SW 1271 (cell line): ENCODE measurements at places on chromosomes 7 and 10.
A peak's percentile ranks its signal among the peaks of the same experiment; 100 is the strongest.

- DNase-seq = no peak
These were observed 264.9 kb upstream of the FERD3L start for GRCh38 chr7:19410106-19410505.

DNA sequence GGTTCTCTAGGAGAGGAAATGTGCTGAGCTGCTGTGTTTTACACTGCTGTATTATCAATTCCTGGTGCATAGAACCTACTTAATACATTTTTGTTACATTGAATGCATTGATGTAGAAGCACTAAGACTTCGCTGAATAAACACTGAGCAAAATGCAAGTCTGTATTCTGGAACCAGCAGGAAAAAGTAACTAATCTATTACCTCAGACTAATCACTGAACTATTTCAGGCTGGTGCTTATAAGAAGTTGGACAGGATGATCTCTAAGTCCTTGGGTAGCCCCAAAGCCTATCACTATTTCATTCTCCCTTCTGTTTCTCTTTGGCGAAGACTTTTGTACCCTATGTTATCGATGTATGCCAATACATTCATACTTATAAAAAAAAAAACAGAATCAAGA lies 87.2 kb upstream of the LRRTM3 start:
- DNase-seq = no peak

- DNase-seq = peak; percentile 32
These were observed at the start of gene GIMAP2 for GRCh38 chr7:150685219-150686029. TSS of gene GIMAP2 (plus strand) at chr7:150685706. CDS start at chr7:150687060, 1,354 bp downstream.

DNA sequence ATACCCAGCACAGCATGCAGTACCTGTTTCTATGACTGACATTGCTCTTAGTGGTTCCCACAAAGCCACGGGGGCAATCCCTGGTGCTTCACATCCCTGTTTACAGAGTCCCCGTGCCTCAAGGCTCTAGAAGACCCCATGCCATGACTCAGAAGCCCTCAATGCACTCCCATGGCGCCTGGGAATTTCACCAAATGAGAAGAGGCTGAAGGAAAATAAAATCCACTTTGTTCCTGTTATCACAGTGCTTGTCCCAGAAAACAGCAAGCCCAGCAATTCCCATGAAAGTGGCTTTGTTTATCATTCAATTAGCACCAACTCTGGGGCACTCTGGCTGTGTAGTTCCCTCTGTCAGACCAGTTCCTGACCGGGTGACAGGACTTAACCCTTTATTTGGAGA lies 268.3 kb downstream of the TNS3 start:
- no peak for DNase-seq

GRCh38 chr7:128005117-128005516 lies 26.1 kb downstream of the LRRC4 start:
- DNase-seq = no peak

DNA sequence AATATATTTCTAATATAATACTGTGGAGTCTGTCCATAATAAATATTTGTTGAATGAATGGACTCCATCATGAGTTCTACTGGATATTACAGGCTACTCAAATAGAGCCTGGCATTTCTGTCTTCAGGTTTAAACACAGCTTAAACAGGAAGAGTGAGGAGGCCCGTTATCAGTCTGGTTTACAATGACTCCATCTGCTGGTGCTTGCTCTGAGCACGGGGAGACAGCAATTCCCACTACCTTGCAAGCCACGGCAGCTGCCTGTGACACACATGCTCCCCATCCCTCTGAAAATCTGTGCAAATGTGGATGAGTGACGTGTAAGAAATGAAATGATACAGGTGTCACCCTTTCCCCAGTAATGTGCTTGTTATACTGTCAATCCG lies 293.5 kb upstream of the IMMP2L start:
- no peak for DNase-seq

- DNase-seq = no peak
These were observed 10.0 kb downstream of the CAMK2B start for GRCh38 chr7:44315301-44315903.

DNA sequence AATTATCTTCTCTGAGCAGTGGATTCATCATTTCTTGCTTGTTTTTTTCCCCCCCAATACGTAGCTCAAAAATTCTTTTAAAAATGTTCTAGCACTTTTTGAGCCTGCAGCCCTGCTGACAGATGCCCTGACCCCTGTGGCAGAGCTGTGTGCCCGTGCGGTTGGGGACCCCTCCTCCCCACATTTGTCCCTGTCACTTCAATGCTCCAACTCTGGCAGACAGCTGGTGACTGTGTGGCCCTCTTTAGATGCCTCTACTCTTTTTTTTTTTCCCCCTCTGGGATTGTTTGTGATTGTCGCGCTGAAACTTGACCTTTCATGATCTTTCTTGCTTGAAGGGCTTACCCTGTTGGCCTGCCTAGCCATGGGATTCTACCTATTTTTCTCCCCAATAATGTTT lies 214.1 kb downstream of the TMEM178B start:
- no peak for DNase-seq

GRCh38 chr7:127650847-127651555 lies 993 bp upstream of the SND1 start:
- no peak for DNase-seq

DNA sequence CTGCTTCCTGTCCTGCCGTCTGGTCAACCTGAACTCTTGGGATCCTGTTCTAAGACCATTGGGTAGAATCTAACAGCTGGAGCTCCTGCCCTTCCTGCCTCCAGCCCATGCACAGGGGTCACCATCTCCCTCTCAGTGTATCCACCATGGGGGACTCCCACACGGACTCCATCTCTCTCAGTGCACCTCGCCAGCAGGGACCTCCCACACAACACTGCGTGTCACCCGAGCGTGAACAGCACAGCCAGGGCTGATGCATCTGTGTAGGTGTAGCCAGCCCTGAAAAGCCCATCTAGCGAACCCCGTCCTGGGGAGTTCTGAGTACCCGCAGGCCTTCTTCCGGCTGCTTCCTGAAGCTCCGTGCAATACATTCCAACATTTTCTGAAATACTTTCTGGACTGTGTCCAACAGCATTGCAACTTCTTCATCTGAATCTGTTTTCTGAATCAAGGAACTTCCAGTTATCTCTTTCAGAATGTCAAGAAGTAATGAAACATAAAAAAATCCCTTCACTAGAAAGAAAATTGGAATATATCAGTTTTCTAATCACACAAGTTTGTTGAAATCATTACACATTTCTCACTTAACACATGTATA lies 52.5 kb downstream of the NCAPG2 start:
- DNase-seq = no peak

- no peak for DNase-seq
These were observed 97.4 kb downstream of the ZRANB1 start for GRCh38 chr10:125039354-125039769.

DNA sequence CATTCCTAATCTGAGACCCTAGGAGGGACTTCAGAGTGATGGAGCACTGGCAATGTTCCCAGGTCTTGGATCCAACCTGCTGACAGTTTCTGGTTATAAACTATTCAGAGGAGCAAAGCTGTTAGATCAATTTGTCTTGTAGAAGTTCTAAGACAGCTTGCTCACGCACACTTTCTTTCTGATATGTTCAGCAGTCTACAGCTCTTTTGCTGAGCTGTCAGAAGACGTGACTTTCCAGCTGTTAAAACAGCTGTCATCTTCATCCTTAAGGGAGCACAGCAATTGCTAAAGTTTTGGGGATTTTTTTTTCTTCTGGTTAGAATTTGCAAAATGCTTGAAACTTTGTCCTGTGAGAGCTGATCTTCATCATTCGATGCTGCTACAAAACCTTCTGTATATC lies 823.1 kb downstream of the SORCS1 start:
- DNase-seq = no peak

DNA sequence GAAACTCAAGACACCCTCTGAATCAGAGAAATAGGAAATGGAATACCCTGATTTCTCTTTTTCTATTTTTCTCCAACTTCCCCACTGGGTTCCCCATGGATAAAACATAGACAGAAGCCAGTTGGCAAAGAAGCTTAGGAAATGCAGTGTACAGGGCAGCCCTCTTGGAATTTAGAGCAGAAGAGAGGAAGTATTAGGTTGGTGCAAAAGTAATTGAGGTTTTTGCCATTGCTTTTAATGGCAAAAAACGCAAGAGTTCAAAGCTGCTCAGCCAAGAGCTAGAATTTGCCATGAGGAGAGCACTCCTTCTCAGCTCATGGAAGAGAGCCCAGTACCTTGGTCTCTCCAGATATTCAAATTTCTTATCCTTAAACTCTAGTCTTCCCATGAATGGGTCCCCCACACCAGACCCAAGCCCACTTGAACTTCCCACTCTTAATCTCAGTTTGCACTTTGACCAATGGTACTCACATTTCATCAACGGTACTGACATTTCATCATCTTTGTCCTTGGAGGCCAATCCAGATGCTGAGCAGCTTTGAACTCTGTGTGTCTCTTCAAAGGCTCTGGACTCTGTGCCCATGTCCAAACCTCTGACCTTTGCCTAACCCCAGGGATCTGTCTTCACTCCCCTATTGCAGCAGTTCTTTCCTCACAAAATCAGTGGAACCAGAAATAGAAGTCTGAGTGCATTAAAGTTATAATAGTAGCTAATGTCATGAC lies 73.2 kb upstream of the PPP1R3C start:
- no peak for DNase-seq

DNA sequence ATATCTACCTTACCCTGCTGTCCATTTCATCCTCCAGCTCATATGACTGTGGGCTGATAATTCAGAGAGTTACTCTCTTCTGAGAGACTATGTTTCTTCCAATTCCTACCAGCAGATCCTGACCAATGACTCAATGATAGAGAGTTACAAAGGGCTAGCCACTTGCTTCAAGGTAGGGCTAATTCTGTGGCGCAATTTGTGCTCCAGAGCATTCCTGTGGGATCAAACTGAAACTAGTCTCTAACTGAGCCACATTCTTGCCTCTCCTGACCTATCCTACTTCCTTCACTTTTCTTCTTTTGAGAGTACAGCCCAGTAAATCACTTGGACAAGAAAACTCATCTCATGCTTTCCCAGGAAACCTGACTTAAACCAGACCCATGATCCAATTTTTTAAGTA lies 17.9 kb upstream of the ASZ1 start:
- DNase-seq = no peak

DNA sequence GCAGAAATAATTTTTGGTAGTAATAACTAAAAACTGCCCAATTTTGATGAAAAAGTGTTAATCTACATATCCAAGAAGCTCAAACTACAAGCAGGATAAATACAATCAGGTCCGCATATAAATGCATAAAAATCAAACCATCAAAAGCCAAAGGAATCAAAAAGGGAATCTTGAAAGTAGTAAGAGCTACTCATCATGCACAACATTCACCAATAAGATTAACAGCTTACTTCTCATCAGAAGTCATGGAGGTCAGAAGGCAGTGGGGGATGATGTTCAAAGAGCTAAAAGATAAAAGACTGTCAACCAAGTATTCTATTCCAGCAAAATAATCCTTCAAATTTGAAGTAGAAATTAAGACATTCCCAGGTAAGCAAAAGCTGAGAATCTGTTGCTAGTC lies 76.4 kb downstream of the CRPPA start:
- DNase-seq = no peak

DNA sequence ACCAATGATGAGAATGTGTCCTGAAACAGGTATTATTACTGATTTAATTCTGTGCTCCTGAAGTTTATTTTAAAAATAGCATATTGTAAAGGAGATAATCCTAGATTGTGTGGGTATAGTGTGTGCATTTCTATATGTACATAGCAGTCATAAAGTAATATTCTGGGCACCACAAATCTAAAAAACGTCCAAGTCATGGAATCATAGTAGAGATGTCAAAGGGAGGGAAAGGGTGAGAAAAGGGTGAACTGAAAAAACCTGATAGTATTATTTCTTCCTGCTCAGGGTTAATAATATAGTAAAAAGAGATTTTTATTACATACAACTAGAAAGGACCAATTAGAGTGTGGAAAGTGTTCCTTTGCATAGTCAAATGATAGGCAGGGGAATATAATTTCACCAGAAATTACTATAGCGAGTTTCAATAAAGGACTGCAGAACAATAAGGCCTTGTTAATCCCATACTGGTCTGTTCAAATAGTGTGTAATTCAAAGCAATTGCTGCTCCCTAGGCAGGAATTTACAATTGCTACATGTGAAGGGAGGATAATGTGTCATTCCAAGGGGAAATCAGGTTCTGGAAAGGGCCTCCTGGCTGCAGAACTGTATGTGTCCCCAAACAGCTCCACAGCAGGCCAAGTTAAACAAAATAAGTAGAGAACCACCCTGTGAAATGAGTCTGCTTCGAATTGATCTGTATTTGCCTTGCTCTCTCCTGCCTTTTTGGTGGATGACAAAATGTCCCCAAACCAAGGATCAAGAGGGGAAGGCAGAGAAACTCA lies 42.5 kb upstream of the KMT2E start:
- no peak for DNase-seq

GRCh38 chr7:70506434-70506833 lies 625.5 kb upstream of the GALNT17 start:
- DNase-seq = no peak

GRCh38 chr10:46226232-46226631 lies 60.6 kb upstream of the ANTXRL start:
- DNase-seq = no peak

DNA sequence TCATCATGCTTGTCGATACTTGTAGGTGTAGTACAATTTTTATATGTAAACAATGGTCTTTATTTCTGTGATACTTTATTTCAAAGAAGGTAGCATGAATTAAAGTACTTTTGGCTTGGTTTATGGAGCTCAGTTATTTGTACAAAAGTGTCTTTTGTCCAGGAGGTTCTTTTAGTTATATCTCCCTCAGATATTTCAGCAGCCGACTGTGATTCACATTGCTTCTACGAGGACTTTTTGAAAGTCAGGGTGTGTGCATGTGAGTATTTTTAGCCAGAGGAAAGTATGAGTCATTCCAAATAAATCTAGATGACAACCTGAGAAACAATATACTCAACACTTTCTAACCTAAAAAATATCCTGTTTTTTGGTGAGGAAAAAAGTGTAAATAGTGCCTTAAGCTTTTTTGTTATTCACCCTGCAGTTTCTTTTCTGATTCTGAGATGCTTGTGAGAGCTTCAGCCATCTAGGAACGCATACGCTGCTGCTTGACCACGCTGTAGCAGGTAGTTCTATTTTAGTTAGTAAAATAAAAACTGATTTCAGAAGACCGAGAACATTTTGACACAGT lies 595 bp upstream of the SUN1 start:
- peak; percentile 81 for DNase-seq

GRCh38 chr7:24773646-24774045 lies 16.4 kb upstream of the GSDME start:
- no peak for DNase-seq
